ENCODE measurements at places on chromosomes 3 and 15.

GRCh38 chr15:58473724-58474123, 41.9 kb downstream of the LIPC start:
- DNase-seq = no peak

GRCh38 chr3:152038490-152038889, 165.0 kb downstream of the SUCNR1 start:
- DNase-seq = no peak

DNA sequence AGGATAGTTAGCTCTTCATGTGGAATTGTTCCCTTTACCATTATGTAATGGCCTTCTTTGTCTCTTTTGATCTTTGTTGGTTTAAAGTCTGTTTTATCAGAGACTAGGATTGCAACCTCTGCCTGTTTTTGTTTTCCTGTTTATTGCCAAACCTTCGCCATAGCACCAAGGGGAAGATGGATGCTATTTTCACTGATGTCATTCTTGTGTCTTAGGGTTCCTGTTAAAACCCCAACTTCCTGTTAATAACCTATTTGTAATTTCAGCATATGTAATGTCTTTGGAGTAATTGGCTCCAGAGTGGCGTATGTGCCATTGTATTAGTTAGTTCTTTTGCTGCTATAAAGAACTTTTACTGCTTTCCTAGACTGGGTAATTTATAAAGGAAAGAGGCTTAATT, 10.8 kb downstream of the SAMMSON start:
- DNase-seq = no peak

GRCh38 chr3:50211930-50212329, 6.9 kb downstream of the SLC38A3 start:
- DNase-seq = no peak

Measured in activated T-cell treated with anti-CD3 and anti-CD28 coated beads for 24 hours (primary cell).